ENCODE measurements at places on chromosomes 2 and 18.

GRCh38 chr2:37454851-37455762, 110.7 kb downstream of the QPCT start:
- no peak for DNase-seq

DNA sequence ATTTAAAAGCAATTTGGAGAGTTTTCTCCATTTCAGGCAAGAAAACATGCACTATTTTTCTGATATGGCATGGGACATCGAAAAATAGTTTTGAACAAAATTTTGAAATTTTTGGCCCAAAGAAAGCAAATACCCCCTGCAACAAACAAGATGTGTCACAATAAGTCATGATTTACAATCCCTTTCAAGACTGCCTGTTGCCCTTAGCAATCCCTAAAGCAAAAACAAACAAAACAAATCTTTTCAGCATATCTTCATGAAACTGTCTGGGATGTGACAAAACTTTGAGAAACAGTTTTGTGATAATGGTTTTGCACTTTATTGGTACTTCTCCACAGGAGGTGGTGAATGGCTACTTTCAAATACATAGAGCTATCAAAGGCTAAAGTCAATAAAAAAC, 1888.7 kb upstream of the PIK3C3 start:
- no peak for DNase-seq

- DNase-seq: no peak
Observed at GRCh38 chr2:178328037-178328436, 122.9 kb downstream of the PRKRA start.

- DNase-seq: no peak
Observed at GRCh38 chr2:55707751-55708150, 14.1 kb upstream of the PNPT1 start.

DNA sequence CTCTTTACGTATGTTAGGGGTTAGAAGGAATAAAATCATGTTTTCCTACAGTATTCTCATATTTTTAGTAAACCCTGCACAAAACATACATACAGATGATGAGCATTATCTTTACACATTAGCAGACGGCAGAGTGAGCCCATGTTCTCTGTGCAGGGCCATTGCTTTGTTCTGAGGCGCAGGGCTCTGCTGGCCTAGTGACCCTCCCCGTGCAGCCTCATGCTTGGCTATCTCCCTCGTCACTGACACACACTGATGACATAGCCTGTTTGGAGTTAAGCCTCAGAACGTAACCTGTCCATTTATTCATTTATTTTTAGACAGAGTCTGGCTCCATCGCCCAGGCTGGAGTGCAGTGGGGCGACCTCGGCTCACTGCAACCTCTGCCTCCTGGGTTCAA, 115.9 kb upstream of the FOSL2 start:
- DNase-seq: no peak

DNA sequence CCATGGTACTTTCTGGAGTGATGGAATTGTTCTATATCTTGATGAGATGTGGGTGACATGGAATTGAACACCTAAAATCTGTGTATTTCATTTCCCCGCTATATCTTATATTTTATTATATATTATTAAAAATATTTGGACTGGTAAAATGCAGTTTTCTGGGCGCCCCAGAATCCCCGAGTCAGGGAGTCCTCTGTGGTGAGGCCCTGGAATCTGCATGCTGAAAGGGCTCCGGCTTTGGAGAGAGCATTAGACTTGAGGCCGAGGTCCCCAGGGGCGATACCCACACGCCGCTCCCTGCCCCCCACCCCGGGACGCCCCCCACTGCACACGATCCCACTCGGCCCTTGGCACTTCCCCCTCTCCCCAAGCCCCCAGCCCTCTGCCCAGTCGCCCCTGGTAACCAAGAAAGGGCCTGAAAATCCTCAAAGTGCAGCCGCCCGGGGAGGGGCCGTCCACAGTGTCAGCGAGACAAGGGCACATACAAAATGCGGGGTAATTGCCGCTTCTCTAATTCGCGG, 126.0 kb downstream of the ZFP36L2 start:
- DNase-seq: no peak

- DNase-seq: no peak
Observed at GRCh38 chr2:231932985-231933915, 7.1 kb upstream of the NPPC start.

- no peak for DNase-seq
Observed at GRCh38 chr2:212903413-212903812, 248.0 kb downstream of the IKZF2 start.

GRCh38 chr2:174439950-174440349, 44.4 kb downstream of the SCRN3 start:
- DNase-seq: no peak

- no peak for DNase-seq
Observed at GRCh38 chr2:110645616-110646015, 32.2 kb downstream of the BUB1 start.

DNA sequence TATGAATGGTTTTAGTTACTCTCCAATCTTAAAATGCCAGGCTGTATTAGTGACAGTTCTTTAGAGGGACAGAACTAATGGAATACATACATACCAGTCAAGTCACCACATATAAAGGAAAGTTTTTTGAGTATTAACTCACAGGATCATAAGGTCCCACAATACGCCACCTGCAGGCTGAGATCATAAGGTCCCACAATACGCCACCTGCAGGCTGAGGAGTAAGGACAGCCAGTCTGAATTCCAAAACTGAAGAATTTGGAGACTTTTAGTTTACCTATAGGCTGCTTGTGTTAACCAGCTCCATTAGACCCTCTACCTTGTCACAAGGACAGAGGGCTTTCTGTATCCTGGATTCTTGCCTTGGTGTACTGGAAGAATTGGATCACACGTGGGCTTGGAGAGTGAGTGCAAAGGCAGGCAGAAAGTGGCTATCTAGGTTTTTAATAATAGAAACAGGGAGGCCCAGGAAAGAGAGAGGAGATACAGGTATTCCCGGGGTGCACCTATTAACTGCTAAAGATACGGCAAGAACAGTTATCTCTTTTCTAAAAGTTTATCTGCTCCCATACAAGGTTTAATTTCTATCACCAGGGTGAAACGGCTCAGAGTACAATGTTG, 234.9 kb upstream of the CYRIA start:
- DNase-seq: no peak

GRCh38 chr18:46705521-46705920, 48.5 kb upstream of the LOXHD1 start:
- peak; percentile 64 for DNase-seq
